ENCODE measurements at places on chromosomes 2 and 18. TPM values are rescaled to one million over a fixed set of nuclear protein-coding genes. Genes with fewer than 3 reads are reported as not detected.

COL4A3 gene
- total RNA-seq, result 17.8 TPM

EGR4 gene
- total RNA-seq, result not detected

CNTNAP5 gene
- not detected for total RNA-seq

CMPK2 gene
- 3.7 TPM for total RNA-seq

DCDC2C gene
- not detected for total RNA-seq

DNA sequence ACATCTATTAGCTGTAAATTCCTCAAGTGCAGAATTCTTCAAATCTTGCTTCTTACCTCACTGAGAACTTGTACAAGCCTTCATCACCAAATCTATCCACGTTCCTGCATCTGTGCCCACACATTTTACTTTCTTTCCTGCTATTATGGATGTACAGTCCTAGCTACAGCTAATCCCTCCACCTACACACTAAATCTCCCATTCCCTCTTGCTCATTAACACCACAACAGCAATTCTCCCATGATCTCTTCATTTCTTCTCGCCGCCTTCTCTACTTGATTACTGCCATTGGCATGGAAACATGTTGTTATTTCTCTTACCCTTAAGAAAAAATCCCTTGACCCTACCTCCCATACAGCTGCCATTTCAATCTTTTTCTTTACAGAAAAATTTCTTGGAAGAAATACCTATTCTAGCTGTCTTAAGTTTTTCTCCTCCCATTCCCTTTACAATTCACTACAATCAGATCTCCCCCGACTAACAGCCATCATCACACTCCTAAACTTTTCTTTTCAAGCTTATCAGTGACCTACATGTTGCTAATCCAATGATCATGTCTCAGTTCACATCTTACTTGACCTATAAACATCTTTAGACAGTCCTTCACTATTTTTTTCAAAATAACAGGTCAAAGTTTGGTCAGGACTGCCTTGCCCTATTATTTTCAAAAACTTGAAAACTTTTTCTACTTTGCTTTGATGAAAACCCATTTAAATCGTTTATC lies 41.0 kb downstream of the ROCK2 start:
- no peak for DNase-seq

DNA sequence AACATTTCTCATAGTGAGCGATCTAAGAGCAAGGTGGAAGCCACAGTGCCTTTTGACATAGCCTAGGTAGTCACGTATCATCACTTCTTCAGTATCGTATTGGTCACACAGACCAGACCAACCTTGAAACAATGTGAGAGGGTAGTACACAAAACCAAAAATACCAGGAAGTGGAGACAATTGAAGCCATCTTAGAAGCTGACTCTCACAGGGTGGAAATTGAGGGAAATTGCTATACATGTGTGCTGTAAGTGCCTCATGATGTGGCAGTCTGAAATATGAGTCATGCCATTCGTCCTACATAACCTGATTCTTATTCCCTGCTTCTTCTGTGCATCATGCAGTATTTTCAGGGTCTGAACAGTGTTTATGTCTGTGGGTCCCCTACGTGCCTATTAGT lies 62.3 kb upstream of the STON1 start:
- DNase-seq, result no peak

GRCh38 chr18:6871566-6871965 lies 142.1 kb downstream of the ARHGAP28 start:
- DNase-seq, result no peak

DNA sequence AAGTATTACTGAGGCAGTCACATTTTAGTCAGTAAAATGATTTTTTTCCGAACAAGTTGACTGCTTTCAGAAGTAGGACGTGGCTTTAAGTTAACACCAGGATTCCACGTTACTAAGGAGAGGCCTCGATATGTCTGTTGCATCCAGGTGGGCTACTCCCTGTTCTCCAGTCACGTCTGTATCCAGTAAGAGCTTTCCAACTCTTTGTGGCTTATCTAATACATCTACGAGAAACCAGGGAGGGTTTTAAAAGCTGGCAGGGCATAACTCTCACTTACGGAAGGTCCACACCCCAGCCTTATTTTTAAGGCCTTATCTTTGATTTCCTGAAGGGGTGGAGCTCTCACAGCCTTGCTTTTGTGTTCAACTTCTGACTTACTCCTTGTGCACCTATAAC lies 99.2 kb downstream of the SLC8A1 start:
- no peak for DNase-seq

GRCh38 chr2:105405291-105405690 lies 6.4 kb upstream of the FHL2 start:
- no peak for DNase-seq

GRCh38 chr2:149115781-149116180 lies 77.3 kb downstream of the LYPD6B start:
- DNase-seq, result no peak

- DNase-seq, result no peak
Observed at GRCh38 chr2:97645112-97645694, 659 bp upstream of the COX5B start.

- DNase-seq, result no peak
Observed at GRCh38 chr2:33134791-33135560, 188.2 kb downstream of the LTBP1 start.

DNA sequence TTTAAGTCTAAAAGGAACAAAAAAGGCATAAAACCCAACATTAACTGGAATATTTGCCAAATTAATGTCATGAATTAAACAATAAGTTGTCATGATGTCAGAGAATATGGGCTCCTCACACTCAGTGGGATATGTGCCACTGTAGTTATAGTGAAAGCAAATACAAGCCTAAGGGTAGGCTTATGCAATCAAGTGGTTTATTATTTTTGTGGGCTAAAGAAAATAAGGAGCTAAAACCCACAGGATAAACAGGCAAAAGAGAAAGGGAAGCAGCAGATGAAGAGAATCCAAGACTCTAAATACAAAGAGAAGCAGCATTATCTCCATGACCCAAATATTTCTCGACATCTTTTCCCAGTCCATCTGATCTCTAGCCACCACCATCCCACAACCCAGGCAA lies 17.5 kb downstream of the YWHAQ start:
- no peak for DNase-seq
